ENCODE measurements at places on chromosomes 4 and X.

DNA sequence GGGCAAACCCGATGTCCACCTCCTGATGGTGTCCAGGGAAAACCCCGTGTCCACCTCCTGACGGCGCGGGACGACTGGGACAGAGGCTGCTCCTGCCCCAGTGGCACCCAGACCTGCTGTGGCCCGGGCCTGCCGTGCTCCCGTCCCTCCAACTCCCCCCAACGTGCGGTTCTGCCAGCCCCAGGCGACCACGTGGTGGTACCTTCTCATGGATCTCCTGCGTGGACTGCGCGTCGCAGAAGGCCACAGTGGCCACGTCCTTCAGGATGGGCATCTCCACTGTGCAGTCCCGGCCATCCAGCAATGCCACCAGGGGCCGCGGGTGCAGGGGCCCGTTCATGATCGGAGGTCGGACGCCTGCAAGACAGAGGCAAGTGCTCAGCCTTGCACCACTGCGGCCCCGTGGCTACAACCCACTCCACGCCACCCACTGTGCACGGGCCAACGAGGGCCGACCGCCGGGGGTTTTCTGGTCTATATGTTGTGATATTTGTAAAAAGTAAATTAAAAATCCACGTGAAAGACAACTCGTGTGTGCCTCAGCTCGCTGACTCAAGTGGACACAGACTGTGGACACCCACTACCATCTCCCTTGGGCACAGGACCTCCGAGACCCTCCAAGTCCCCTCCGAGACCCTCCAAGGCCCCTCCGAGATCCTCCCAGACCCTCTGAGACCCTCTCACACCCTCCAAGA is 10.8 kb downstream of the CTBP1 start:
- DNase-seq, result no peak

DNA sequence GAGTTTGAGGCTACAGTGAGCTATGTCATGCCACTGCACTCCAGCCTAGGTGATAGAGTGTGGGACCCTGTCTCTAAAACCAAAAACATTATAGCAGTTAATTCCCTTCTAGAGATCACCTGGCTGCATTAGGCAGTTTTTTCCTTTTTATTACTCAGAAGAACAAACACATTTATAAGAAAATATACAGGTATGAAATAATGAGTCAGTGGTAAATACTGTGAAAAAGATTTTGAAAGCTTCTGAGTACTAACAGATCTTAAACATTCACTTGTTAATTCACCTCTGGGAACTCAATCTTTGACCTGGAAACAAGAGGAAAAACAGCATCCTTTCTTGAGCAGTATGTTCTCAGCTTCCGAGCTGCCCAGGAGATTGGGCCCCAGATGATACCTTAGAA is 64.1 kb downstream of the UCHL1 start:
- no peak for DNase-seq

GRCh38 chr4:26126994-26127393 is 193.8 kb upstream of the RBPJ start:
- no peak for DNase-seq

- no peak for DNase-seq
These were observed 193.0 kb downstream of the KLHL4 start for GRCh38 chrX:87710580-87710979.

DNA sequence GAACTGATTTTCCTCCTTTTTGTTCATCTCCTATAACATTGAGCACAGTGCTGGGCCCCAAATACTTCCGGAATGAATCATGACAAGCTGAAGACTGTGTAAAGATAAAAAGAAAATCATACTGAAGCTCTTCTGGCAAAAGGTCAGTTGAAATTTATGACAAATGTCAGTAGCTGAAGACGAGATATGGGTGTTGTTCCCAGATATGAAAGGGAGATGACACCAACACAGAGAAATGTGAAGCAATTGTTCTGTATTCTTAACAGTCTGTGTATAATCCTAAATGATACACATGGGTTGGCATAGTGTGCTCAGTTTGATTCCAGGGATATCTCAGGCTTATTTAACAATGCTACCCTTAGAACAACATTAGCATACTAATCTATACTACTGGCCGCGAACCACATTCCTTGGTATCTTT is 170.5 kb upstream of the PITX2 start:
- DNase-seq, result no peak

DNA sequence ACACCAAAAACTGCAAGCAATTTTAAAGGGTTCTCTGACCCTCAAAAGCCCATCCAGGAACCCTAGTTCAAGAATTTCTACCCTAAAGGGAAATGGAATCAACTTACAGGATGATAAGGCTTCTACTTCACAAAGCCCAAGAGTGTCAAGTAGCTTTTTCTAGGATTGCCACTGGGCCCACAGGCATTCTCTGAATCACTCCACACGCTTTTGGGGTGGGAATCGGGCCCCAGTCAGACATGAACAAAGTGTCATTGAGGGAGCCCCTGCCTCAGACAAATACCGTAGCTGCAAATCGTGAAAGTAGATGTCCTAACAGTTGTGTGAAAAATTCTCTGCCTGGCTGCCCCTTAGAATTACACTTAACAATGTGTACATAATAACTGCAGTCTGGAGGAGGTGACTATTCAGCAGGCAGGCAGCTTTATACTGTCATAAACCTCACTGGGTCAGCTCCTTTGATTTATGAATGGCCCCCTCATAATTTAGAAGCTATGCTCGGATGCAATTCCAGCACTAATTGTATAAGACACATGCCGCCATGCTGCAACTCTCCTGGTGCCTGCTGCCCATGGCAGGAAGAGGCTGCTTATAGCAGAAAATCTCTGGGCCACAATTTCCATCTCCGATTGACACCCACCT is 36.7 kb downstream of the CHRDL1 start:
- no peak for DNase-seq

DNA sequence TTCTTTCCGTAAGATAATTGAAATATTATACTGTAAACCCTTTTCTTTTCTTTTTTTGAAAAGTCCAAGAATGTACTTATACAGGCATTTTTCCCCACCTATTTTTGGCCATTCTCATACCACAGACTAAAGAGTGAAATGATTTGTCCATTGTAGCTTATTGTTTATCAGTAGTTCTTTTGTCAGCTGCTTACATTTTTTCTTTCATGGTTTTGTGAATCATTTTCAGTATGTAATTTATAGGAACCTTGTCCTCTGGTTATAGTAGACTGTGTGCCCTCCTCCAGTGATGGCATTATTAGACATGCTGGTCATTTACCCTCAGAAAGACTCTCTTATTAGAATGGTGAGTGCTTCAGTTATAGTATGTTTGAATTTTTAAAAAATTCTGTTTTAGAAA is 56.7 kb downstream of the CCKAR start:
- DNase-seq, result no peak

GRCh38 chrX:48076343-48076742 is 4.9 kb upstream of the ZNF630 start:
- DNase-seq, result no peak

GRCh38 chr4:38385093-38386004 is 278.6 kb upstream of the KLF3 start:
- DNase-seq, result no peak

- peak; percentile 28 for DNase-seq
These were observed 7.9 kb upstream of the CFP start for GRCh38 chrX:47637546-47638195.

DNA sequence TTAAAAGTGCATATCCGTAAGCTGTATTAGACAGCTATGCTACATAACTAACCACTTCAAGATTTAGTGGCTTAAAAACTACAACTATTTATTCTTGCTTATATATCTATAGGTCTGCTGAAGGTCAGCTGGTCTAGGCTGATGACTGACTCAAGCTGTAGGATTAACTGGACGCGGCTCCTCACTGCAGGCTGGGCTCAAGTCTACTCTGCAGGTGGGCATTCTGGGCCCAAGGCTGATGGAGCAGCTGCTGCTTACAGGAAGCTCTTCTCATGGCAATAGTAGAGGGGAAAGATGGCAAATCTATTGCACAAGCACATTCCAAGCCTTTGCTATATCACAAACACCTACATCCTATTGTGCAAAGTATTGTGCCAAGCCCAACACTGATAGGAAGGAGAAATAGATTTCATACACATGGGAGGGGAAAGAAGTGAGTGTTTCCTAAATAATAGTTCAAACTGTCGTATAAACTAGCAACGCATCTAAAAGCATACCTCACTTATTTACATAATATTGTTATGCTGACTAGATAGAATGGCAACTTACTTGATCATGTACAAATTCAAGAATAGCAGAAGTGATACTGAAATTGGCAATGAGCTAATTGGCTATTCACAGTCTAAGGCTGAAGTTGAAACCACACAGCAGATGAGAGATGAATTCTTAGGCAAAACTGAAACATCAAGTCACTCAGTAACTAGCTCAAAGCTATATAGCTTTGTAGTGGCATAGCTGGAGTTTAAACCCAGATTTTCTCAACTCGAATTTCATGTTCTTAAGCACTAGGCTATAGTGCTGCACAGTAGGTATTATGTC is 263.8 kb downstream of the NKX6-1 start:
- no peak for DNase-seq

DNA sequence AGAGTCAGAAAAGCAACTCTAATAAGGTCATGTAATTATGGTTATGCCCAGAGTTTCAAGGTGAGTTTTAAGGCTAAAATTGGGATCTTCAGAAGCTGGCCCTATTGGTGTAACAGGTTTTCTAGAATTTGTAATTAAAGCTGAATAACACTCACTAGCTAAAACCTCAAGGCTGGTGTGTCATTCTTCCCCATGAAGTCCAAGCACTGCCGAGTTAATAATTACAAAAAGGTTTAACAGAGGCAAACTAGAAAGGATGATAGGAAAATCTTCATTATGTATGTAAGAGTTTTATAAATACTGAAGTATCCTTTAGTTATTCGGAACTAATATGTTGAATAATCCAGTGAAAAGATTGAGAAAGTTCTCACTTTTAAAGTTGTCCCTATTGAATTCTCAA is 34.3 kb downstream of the MXRA5 start:
- DNase-seq, result no peak

GRCh38 chr4:113336556-113336955 is 287.1 kb downstream of the ANK2 start:
- DNase-seq, result no peak

GRCh38 chr4:6657242-6658208 is 17.0 kb downstream of the MRFAP1 start:
- no peak for DNase-seq

GRCh38 chr4:180169394-180169793 is 2073.8 kb upstream of the TENM3 start:
- no peak for DNase-seq

- DNase-seq, result no peak
These were observed 2.3 kb downstream of the TBL1X start for GRCh38 chrX:9467146-9467545.

- DNase-seq, result no peak
These were observed 12.7 kb upstream of the ACSL1 start for GRCh38 chr4:184838249-184839074.

DNA sequence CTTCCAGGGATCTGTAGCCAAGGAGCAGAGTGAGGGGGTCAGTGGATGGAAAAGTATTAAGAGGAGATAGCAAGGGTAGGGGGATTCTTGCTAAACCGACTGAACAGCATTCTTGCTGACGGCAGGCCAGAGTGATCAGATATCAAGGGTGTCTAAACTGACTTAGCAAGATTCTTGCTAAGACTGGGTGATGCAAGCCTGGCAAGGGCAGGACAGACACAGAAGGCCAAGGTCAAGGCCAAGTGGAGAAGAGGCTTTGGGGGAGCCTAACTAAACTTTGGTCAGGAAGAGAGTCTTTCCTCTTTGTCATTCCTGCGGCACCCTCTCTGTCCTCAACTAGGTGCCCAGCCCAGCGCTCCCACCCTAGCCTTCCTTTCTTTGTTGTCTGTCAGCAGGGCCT is 799 bp downstream of the XPNPEP2 start:
- no peak for DNase-seq

- peak; percentile 21 for DNase-seq
These were observed 53.3 kb upstream of the LAS1L start for GRCh38 chrX:65587616-65588526.

DNA sequence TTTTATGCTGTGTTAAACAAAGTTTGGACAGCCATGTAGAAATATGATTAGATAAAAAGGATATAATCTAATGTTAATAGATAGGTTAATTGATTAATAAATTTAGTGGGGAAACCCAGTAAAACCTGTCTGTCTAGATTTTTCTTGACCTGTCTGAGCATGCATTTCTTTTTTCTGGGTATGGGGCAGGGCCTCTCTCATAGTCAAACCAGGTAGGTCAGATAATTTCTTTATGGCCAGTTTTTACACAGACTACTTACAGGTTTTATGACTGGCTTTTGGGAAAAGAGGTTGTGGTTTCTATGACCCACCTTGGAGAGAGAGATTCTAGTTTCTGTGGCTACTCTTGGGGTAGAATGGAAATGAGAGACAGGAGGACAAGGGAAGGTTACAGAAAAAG is 135.6 kb upstream of the EPHA5 start:
- no peak for DNase-seq

DNA sequence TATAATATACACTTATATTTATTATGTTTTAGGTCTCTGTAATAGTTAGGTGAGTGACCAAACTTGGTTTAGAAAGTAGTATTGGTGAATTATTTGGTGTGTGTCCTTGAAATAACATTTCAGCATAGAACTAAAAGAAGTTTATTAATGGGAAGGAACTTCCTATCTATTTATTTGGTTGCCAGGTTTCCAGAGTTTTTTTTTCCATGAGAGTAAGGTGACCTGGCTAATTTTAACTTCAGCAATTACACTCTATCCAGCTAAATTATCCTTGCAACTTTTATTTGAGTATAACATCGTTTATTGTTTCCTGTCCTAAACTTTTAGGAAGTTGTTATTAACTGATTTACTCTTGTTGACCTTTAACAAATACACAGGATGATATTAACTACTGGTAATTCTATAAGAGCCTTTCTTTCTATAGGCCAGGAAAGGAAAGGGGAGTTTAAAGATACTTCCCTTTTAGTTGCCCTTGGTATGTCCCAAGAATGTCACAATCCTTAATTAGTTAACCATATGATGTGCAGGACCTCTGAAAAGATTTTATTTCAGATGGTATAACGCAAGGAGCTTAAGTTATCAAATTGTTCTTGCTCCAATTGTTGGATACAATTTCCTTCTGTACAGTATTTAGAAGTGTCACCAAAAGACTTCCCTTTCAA is 18.9 kb downstream of the PRDM8 start:
- DNase-seq, result no peak

- no peak for DNase-seq
These were observed 53.4 kb downstream of the DKK2 start for GRCh38 chr4:106982711-106983211.

- DNase-seq, result no peak
These were observed 37.7 kb downstream of the ANTXR2 start for GRCh38 chr4:80035336-80035735.

- no peak for DNase-seq
These were observed 23.3 kb upstream of the BBS12 start for GRCh38 chr4:122709236-122709635.

GRCh38 chrX:153803211-153804099 is 9.0 kb downstream of the SSR4 start:
- DNase-seq, result no peak

- no peak for DNase-seq
These were observed at the start of gene GYG2 for GRCh38 chrX:2828344-2828958. TSS of gene GYG2 (plus strand) at chrX:2828930. CDS start at chrX:2830189, 1,259 bp downstream.

Data from midbrain (tissue), 1 donor.